ENCODE measurements at places on chromosomes 4 and X.

DNA sequence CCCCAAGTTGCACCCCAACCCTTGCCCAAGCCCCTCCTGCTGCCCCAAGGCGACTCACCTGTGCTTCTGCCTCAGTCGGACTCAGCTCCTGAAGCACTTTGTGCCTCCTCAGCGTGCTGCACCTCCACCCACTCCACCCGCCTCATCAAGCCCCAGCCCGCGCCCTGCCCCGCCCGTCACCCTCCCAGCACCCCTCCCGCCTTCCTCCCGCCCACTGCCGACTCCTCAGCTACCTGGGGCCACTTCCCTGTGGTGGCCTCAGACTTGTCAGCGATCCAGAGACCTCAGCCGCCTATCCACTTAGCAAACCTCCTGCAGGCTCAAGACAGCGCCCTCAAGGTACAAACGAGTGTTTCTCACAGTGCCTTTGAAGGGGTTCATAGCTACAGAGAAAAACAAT, 19.6 kb upstream of the IQCM start:
- DNase-seq: no peak

- peak; percentile 85 for DNase-seq
Observed at GRCh38 chr4:112234952-112235609, 3.5 kb downstream of the AP1AR start.

DNA sequence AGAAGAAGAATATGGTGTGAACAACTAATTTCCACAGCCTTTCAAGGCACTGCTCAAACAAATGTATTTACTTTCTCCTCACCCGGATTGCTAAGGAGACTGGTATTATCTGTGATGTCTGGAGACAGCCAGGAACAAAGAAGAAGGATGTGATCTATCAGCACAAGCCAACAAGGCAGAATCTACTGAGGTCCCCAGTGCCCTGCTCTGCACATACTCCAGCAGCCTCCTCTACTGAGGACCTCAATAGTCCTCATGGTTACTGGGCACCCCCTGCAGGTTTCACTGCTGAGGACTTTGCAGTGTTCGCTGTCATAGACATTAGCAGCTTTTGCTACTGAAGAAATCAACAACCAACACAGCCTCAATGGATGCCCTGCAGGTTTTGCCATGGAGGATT, 930.1 kb downstream of the ADGRL3 start:
- DNase-seq: no peak

DNA sequence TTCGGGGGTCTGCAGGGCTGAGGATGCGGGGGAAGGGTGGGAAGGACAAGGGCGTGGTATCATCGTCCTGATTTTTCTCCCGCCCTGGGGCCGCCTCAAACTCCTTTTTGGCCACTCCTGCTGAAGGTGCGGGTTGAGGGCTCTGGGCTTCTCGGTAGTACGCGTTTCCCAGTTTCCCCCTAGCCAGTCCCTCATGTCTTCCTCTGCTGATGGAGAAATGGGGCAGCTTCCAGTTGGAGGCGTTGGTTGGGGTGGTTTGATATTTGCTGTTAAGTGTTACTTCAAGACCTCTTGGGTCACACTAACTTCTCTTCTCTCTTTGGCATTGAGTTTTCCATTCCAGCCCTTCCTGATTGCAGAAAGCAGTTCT, 482 bp downstream of the GSTCD start:
- DNase-seq: no peak

- no peak for DNase-seq
Observed at GRCh38 chr4:52931243-52931642, 69.1 kb downstream of the RASL11B start.

DNA sequence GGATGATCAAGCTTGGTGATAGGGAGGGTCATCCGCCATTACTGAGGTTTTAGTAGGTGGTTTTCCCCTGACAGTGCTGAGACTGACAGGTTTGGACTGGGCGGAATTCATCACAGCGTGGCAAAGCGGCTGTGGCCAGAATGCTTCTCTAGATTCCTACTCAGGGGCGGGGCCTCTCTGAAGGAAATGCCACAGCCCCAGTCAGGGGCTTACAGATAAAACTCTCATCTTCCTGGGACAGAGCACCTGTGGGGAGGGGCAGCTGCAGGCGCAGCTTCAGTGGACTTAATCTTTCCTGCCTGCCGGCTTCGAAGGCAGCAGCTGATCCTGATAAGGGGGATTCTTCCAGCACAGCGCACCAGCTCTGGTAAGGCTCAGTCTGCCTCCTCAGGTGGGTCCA, 316.7 kb downstream of the RPA4 start:
- no peak for DNase-seq

DNA sequence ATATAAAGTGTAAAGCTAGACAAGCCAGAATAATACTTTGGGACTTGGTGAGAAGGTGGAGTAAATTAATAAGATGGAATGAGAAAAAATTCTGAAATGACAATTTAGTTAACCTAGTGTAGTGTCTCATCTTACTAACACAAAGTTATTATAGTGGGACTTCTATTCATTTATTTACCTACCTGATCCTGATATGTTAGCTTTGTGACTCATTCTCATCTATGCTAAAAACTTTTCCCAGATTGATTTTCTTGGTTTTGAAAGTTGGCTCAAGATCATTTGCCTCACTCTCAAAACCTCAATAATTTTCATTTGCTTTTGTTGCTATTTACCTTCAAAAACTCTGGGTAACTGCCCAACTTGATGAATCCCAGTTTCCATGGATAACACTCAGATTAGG, 698.6 kb downstream of the SH3BGRL start:
- no peak for DNase-seq

GRCh38 chr4:27013012-27013411, 152.4 kb downstream of the STIM2 start:
- DNase-seq: no peak

DNA sequence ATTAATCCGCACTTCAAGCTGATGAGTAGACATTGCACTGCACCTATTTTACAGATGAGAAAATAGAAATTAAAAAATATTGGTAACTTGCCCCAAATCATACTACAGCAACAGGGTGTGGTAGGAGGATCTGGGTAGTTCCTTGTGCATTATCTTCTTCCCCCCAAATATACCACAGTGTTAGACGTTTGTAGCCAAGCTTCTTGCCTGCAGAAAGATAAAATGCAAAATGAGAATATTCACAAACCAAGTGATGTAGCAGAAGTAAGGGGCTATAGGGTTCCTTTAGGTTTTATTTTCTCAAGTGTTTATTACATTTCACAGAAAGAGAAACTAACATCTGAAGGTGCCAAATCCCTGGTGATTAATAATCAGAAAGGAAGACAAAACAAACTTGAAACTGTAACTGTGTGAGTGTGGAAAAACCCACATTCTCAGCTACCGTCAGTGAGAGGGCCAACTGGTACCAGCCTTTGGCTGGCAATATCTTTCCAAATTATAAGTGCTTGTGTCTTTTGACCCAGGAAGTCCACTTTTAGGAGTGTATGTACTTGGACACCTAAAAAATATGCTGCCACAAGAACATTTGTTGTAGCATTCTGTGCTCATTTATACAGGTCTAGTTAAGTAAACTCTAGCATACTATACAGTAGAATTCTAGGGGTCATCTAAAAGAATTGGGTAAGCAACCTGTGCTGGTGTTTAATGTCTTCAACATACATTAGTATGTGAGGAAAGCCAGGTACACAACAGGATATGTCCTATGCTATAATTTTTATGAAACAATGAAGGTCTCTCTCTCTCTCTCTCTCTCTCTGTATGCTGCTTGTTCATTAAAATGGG, 6.7 kb upstream of the CD38 start:
- DNase-seq: no peak

DNA sequence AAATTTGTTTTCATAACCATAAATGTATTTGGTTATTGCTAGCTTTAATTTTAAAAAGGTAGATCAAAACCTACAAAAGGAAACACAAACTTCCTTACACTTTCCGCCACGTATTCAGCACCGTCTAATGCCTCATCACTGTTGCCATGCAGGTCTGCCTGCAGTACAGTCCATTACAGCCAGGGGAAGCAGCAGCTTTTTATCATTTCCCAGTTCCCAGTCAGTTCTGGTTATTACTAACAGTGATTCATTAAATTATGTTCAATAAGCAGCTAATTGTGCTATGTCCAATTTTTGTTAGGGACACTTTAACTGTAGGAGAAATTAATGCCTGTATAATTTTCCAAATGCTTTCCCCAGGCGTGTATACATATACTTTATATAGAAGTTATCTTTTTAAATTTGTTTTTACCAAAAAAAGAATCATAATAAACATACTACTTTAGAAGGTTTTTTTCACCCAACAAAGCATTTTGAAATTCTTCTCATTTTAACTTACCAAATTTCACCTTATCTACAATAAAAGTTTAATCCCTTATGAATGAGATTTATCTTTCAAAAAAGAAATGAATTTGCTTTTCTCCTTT, 93.3 kb downstream of the ANXA3 start:
- peak; percentile 82 for DNase-seq

GRCh38 chr4:36310216-36310615, 28.8 kb downstream of the DTHD1 start:
- no peak for DNase-seq

DNA sequence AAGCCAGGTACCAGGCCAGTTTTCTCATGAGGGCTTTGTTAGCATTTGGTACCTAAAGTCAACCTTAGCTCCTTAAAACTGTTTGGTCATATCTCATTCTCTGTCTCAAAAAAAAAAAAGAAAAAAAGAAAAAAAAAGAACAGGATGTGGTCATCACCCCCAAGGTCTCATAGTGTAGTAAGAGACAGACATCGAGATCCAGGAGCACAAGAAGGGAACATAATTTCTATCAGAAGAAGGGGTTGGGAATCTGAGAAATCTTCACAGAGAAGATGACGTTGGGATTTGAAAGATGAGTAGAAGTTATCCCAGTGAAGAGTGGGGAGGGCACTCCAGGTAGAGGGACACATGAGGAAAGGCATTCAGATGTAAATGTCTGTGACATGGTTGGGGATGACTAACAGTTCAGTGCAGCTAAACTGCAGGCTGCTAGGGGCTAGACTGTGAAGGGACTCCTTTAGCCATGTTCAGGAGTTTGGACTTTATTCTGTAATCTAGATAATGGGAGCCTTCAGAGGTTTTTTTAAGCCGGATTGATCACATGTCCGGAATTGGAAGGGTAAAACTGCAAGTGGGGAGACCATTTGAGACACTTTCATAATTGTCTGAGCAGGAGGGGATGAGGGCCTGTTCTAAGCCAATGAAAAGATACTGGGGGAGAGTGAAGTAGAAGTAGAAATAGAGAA, 26.9 kb upstream of the GJB1 start:
- DNase-seq: no peak

DNA sequence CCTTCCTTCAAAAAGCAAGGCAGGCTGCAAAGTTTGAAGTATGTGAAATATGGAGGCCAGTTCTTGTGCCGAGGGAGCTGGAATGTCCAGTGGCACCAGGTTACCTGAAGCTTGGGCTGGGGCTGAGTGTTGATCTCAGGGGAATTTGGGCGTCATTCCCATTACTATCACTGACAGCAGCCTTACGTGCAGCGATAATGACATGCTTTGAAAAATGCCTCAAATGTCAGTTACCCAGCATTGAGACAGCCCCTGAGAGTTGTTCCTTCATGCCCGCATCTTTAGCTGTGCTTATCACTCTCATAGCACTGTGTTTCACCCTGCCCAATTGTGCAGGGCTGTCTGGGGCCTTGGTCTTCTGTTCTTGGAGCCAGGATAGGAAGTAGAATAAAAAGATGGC, 27.4 kb downstream of the SLC16A2 start:
- no peak for DNase-seq

DNA sequence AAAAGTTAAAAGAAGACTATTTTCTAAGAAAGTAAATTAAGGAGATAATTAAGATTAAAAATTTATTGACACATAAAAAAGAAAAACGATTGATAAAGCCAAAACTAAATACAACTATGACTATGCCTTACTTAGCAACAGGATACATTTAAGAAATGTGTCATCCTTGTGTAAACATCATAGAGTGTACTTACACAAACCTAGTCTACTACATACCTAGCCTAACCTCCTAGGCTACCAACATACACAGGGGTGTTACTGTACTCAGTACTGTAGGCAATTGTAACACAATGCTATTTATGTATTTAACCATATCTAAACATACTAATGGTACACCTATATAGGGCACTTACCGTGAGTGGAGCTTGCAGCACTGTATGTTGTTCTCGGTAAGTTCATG, 108.3 kb downstream of the ANXA10 start:
- no peak for DNase-seq

- DNase-seq: no peak
Observed at GRCh38 chr4:174133551-174133950, 149.9 kb downstream of the FBXO8 start.

- DNase-seq: no peak
Observed at GRCh38 chr4:183181081-183181480, 82.0 kb downstream of the WWC2 start.

DNA sequence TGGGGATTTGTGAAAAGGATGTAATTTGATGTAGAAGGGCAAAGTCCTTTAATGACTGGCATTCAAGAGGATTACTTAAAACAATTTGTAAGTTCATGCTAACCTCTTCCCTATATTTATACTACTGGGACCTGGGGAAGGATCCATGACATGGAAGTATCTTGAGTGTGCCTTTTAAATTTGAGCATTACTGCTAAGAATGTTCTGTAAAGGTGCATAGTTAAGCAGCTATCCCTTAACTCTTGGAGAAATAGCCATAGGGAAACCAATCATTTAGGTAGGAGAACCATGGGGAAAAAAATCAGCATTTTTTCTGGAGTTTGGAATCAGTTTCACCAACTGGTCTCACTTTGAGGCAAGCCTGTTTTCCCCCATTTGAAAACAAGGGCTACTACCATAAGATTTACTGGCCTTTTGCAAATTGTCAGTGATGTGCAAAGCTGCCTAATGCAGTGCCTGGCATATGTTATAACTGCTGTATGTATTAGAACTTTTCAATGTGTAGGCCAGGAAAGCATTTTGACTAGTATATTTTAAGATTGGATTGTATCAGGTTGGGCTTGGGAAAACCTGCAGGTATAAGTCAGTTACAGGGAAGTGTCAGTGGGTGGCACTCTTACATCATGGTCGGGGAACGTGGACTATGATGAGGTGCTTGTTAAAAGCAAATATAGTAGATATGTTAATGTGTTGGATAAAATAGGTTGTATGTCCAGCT, 72.1 kb downstream of the PRSS12 start:
- peak; percentile 73 for DNase-seq

- peak; percentile 17 for DNase-seq
Observed at GRCh38 chr4:10013722-10014121, 7.6 kb downstream of the SLC2A9 start.

- DNase-seq: peak; percentile 20
Observed at GRCh38 chr4:56134266-56134665, 185.5 kb downstream of the CEP135 start.

GRCh38 chrX:20432048-20432447, 165.3 kb upstream of the RPS6KA3 start:
- peak; percentile 57 for DNase-seq

GRCh38 chr4:31549256-31549655, 829.1 kb downstream of the PCDH7 start:
- no peak for DNase-seq

DNA sequence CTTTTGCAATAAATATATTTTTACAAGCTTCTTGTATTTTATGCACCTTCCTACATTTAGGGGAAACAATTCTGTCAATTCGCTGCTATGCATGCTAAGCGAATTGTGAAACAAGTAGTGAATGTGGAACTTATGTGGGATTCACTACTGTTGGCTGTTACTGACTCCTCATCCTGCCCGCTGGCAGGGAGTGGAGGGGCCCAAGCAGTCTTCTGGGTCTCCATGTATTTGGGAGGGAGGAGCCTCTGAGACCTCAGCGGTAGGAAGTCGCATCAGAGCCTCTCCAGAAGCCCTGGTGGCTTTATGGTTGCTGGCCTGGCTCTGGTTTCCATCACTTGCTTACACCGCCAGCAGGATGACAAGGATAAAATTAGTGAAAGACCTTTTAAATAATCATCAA, 3.7 kb upstream of the SETD7 start:
- DNase-seq: no peak

All from AG10803 (cell line).